ENCODE measurements at places on chromosomes 6 and 20.

- no peak for DNase-seq
These were observed 105.8 kb downstream of the BACH2 start for GRCh38 chr6:90190752-90191395.

DNA sequence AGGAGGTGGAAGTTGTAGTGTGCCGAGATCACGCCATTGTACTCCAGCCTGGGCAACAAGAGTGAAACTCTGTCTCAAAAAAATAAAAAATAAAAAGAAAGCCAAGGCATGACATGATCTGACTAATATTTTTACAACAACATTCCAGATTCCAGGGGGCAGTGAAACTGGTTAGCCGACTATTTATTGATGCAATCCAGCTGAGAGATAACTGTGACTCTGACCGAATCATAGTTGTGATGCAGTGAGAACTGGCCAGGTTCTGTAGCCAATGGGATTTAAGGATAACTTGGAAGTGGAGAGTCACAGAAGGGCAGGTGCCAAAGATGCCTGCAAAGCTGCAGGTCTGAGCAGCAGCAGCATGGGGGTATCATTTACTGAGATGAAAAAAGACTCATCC lies 82.9 kb upstream of the TSHZ2 start:
- DNase-seq, result no peak

GRCh38 chr6:52230685-52231084 lies 13.6 kb downstream of the IL17F start:
- DNase-seq, result no peak

DNA sequence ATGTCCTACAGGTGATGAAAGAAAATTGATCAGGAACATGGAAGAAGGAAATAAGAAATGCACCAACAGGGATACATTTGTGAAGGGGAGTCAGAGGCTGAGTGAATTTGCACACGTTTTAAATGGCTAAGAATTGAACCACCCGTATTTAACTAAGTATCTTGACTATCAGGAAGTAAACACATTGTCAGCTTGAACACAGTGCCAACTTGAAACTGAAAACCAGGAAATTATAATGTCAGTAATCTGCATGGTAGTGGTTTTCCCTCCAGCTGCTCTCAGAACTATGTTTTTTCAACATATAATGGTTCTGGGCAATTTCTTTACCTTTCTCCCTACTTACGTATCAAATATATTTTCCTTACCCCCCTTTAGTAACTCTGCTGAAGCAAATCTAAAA lies 366.5 kb upstream of the POU3F2 start:
- DNase-seq, result no peak

DNA sequence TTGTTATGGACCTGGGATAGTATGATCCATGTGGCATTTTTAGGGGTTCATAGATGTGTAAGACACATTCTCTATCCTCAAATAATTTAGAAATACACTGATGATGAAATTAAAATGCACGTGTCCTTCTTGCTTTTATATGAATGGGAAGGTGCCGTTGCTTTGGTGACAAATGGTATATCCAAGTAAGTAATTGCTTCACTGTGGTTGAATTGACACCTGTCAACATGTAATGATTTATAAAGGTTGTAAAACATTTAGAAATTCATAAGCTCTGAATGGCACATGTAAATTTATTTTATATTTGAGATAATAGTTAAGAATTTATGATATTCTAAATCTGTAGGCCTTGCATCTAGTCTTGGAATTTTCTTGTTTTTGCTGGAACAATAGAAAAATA lies 227.0 kb downstream of the PHACTR1 start:
- DNase-seq, result no peak

GRCh38 chr6:107114926-107115694 lies at the start of gene BEND3:
BEND3 (minus strand) TSS chr6:107115515; CDS start chr6:107099285, 16,230 bp downstream.
- no peak for DNase-seq

DNA sequence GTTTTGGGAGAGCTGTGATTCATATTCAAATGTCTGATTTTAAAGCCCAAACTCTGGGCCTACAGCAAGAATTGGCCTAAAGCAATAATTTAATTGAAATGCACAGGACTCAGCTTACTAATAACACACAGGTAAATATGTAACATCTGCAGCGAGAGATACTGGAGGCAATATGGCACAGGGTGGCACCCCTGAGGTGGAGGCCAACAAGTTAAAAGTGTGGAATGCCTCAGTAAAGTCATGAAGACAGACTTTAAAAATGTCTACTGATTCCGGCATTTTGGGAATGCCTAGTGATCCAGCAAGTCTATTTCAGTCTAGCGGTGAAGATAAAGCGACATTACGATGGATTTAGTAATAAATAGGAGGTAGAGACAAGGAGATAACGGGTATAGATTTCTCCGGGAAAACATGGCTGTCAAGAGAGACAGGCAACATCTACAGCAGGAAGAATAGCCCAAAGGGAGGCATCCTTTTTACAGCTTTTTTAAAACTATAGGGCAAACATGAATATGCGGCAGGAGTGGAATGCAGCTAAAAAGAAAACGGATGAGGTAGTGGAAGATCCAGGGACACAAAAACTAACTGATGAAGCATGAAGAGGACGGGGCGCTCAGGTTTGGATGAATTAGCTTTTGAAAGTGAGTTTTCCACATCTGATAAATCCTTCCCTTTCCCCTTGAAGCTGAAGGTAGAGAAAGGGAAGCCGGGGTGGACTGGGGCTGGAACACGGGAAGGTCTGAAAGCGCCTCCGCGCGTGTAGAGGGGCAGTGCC lies 1.2 kb downstream of the NANP start:
- DNase-seq, result no peak

GRCh38 chr6:99151634-99152346 lies 197.7 kb downstream of the FAXC start:
- no peak for DNase-seq

GRCh38 chr6:159951772-159952171 lies 17.1 kb upstream of the IGF2R start:
- no peak for DNase-seq

DNA sequence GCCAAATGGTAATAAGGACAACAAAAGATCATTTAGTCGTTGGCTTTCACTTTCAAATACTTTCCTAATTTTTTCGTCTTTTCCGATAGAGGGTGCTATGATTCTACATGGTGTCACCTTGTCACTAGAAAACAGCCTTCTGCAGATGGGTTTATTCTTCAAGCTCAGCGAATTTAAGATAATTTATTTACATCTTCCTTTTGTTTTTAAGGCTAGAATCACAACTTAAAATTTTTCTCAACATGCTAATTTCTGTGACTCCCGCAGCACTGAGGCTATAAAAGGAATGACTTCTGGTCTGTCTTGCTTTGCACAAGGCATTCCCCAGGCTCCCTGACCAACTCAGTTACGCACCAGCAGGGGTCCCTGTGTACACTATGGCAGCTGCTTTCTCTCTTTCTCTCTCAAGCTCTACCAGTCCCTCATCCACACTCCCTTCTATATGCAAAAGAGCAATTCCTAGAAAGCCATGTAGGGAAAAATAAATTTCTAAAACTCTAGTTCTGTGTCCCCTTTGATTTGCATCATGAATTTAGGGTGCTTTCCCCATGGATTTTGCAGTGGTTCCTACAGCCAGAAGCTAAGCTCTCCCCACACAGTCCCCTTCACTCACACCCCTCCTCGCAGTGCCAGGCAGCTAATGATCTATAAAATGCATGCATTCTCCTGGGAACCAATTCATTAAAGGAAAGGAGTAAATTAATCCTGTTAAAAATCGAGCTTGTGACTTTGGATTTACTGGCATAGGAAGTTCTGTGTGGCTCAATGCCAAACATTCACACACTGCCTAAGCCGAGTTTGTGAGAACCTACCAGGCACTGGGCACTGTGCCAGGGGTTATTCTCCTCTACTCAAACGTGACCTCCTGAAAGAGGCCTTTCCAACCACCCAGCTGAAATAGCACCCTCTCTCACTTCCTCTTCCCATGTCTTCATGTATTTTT lies 74.5 kb downstream of the DCDC2 start:
- peak; percentile 12 for DNase-seq

- DNase-seq, result no peak
These were observed 213.3 kb downstream of the ZDHHC14 start for GRCh38 chr6:157594292-157594691.

- no peak for DNase-seq
These were observed 317.6 kb upstream of the FERMT1 start for GRCh38 chr20:6440443-6440799.

DNA sequence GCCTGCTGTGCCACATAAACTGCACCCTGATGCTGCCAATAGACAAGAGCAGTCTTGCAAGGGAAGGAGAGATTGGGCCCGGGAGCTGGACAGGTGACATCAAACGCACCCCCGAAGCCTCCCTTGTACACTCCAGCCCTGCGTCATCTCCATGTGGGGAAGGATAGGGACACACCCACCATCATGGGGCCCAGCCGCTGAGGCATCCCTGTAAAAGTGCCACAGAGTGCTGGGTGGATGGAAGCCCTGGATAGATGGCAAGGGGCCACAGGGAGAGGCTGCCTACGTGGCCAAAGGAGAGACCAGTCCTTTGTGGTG lies 117.1 kb downstream of the SYNDIG1 start:
- DNase-seq, result no peak

GRCh38 chr20:3802524-3803239 lies 6.6 kb downstream of the CDC25B start:
- no peak for DNase-seq

DNA sequence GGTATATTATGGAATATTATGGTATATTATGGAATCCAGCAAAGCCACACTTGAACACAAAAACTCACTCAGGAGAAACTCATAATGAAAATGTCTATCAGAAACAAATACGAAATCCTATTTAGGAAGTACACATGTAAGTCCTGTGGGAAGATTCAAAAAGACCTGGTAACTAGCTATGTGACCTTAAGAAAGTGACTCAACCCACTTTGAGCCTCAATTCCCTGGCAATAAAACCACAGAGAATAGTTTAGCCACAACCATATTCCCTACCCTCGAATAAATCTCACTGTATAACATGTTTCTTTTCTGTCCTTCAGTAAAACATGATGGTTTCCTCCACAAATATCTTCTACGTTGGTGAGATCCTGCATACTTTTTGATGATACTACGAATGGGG lies 56.4 kb downstream of the ZMYND8 start:
- DNase-seq, result no peak

DNA sequence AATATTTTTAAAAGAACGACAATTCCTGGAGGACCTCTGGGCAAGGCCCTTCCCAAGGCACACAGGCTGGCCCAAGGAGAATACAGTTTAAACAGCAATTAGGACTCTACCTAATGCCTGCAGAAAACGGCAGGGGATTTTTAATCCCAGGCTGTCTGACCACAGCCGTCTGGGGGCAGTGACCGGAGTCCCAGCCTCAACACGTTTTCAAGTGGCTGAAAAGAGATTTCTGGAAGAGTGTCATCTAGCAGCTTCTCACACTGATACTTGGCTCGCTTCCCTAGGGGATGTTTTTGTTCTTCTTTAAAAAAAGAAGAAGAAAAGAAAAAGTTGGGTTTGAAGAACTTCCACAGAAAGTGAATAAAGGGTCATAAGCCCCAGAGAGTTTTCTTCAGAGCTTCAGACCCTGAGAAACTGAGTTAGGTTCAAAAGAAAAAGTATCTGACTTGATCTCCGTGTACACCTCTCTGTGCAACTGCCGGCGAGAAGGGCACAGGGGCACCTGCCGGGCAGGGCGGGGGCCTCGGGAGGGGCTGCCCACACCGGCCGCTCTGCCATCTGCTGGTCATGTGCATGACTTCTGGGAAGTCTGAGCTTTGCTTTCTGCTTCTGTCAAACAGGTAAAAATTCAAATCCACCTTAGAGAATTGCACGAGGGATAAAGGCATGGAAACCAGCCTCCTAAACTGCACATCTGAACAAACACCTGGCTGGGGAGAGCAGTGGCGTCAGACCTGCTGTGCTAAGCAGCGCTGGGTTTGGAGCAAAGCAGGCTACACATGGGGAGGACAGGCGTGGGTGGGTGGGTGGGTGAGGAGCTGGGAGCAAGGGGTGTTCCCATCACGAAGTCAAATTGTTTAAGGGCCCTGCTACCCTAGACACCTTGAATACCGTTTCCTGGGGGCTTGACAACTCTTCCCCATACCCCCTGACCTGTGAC lies 33.0 kb downstream of the RRBP1 start:
- DNase-seq, result peak; percentile 17

GRCh38 chr6:126233192-126233591 lies 106.7 kb upstream of the CENPW start:
- DNase-seq, result no peak

DNA sequence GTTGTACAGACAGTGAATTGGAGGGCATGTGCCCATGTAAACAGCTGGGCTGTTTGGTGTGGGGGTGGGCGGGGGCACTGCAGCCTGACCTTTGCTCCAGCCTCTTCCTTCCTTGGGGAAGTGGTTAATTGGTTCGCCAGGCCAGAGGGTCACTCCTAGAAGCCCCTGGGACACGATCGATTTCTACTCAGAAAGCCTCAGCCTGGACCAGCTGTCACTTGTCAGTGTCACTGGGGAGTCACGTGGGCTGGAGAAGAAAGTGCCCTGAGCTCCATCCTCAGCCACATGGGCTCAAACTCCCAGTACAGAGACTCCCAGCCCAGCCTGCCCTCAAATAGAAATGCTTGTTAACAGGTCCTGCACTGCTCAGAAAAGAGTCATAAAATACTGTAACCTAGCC lies 423.8 kb upstream of the SULF2 start:
- no peak for DNase-seq

GRCh38 chr6:83844170-83844569 lies 9.0 kb upstream of the RIPPLY2 start:
- DNase-seq, result no peak

DNA sequence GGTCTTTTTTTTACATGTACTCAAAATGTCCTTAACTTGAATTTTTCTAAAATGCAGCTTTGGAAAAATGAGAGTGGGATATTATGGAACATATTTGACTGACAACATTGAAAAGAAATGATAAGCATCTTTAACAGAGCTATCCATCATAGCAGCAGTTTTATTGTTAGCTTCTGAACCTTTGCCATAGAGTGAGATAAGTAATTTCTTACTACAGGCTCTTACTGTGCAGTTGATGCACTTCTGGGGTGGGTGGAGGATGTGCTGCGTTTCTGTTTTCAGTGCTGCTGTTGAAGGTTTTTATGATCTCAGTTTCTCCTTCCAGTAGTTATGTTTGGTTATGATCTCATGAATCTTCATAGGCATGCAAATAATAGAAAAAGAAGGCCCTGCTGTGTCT lies 267.0 kb downstream of the TMEM242 start:
- no peak for DNase-seq

DNA sequence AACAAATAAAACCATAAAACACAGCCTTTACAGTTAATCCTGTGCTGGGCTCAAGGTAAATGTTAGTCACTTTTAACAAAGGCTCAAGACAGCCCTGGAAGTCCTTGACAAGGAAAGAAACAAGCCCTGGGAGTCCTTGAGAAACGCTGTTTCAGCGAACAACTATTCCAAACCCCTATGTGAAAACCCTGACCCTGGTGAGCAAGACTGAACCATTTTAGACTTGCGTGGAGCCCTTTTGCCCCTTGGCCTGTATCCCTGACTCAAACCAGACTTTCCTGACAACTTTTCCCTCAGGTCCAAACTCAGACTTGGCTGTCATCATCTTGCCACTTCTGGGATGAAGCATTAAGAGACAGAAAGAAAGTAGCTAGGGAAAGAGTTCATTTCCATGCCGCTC lies 180.4 kb downstream of the AIG1 start:
- no peak for DNase-seq

DNA sequence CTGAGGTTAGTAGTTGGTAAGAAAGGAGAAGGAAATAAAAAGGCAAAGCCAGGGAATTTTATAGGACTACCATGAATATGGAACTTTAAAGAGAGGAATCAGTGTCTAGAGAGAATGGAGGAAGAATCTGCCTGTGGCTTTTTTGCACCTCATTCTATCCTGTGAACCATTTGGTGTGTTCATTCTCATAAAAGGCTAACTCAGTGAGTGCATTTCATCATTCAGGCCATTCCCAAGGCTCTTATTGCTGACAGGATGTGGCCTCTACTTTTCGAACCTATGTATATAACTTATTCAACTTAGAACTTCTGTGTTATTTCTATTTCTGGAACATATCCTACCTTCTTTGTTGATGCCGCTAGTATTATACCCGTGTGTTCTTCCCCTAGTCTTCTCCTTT lies 27.1 kb downstream of the HSF2 start:
- no peak for DNase-seq
